Uterus (tissue), 4 donors: ENCODE measurements at places on chromosomes 11 and 22.

DNA sequence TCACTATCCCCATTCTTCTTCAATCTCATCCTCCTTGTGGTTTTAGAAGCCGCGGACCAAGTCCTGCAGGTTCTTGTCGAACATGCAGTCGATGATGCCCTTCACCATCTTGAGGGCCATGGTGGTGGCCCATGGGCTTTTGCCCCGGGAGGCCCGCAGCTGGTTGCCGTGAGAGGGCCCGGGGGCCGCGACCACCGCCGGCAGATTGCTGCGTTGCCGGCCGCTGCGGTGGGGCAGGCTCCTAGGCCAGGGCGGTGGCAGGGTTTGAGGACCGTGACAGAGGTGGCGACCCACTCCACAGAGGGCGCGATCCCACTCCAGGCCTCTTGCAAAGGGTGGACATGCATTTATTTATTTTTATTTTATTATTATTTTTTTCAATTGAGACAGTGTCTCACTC, 67.0 kb downstream of the APOL5 start:
- DNase-seq: no peak

DNA sequence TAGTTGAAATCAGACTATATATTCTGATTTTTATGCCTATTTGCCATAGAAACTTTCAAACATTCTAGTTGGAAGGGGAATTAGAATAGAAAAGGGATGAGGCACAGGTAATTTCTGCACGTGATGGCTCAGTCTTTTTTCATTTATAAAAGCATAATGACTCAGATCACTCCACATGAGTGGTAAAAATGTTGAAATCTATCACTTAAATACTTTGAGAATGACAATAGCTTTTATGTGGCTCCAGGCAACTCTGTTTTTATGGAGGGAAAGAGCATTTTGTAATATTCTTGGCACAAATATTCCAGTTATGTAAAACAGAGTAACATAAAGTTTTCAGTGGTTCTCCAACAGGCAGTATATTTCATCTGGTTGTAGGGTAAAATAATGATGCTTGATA, 5.9 kb upstream of the MMP3 start:
- no peak for DNase-seq

GRCh38 chr11:128572965-128573364, 14.4 kb downstream of the ETS1 start:
- no peak for DNase-seq

- DNase-seq: no peak
Measured at GRCh38 chr22:22414266-22414665, 94.3 kb downstream of the ZNF280B start.

GRCh38 chr11:92826603-92827002, 142.8 kb upstream of the MTNR1B start:
- DNase-seq: no peak

- DNase-seq: no peak
Measured at GRCh38 chr11:104630352-104630751, 267.9 kb downstream of the CASP12 start.

- DNase-seq: no peak
Measured at GRCh38 chr22:23544852-23545251, 35.2 kb downstream of the IGLL1 start.

GRCh38 chr22:19855504-19856409, 1.1 kb upstream of the GNB1L start:
- DNase-seq: peak; percentile 63

DNA sequence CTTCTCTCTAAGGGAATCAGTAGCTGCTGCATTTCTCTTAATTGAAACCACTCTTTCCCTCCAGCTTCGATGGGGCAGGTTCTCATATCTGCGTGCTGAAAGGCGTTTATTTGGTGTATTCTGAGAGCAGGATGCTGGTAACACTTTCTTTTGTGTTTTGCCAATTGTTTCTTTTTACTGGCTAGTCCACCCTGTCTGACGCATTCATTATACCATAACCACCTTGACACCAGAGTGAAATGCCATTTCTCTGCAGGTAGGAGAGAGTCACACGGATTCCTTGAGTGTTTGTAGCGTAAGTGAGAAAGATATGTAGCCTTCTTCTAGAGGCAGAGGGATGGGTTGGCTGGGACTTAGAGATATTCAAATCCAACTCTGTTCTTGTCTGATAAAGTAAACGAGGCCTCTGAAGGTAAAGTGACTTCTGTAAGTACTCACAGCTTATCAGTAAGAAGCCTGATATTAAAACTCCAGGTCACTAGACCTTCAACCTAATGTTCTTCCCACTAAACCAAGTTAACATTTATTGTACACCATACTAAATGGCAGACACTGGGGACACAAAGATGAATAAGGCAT, 21.4 kb downstream of the CD44 start:
- DNase-seq: no peak
